H1 (cell line): ENCODE measurements at places on chromosomes 11 and 22.

DNA sequence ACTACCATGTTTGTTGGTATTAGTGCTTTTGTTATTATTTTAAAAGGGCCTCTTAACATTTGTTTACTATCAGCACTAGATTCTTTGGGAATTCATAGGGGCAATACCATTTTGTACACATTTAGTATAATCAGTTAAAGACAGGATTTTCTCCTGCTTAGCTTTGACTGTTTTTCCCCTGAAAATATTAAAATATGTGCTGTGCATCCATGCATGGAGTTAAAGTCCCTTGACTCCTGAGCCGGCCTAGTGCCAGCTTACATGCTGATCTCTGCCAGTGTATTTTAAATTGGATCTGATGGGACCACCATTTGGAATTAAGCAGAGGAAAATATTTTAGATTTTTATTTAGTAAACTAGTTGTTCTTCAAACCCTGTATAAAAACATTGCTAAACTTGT lies 161.4 kb downstream of the METTL15 start:
- H3K27ac ChIP-seq, result no peak overlapping the region
- no peak overlapping the region for H3K4me3 ChIP-seq
- DNase-seq, result no peak
- no peaks in the 10 kb centered on the region for H3K27me3 ChIP-seq

DNA sequence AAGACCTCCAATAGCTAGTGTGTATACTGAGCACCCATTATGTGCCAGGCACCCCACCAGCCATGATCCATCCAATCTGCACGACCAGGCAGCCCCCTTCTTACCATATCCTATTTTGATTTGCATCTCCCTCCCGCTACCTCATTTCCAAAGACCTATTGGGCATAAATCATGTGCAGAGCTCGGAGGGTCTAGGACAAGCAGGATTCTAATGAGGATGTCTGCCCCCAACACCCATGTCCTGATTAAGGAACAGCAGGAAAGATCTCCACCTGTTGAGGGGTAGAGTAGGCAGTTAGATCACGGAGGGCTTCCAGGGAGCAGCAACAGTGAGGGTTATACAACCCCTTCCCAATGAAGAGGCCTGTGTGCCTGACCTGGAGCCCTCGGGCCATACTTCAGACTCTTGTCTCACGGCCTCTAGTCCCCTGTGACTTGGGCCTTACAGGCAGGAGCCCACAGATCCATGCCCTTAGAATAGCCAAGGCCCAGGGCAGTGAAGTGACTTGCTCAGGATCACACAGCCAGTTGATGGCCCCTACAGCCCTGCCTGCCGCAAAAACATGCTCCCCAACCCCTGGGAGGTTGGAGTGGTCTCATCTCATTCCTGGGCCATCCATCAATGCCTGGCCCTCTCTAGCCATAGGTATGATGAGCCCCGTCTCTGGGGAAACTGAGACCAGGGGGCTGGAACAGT lies 3.5 kb downstream of the RAB3IL1 start:
- no peaks in the 10 kb centered on the region for H3K36me3 ChIP-seq
- H3K4me1 ChIP-seq, result peaks cover 8% of the 10 kb centered on the region
- no peak overlapping the region for H3K27ac ChIP-seq
- no peak overlapping the region for H3K4me3 ChIP-seq
- peak; percentile 40 for DNase-seq

- no peak overlapping the region for H3K27ac ChIP-seq
- H3K27me3 ChIP-seq, result no peaks in the 10 kb centered on the region
- no peak overlapping the region for H3K4me3 ChIP-seq
- H3K4me1 ChIP-seq, result no peaks in the 10 kb centered on the region
- DNase-seq, result no peak
These were observed 30.7 kb downstream of the NADSYN1 start for GRCh38 chr11:71483692-71484091.

- DNase-seq, result no peak
- H3K4me3 ChIP-seq, result no peak overlapping the region
- H3K4me1 ChIP-seq, result peaks cover 6% of the 10 kb centered on the region
- no peaks in the 10 kb centered on the region for H3K36me3 ChIP-seq
- H3K27me3 ChIP-seq, result no peaks in the 10 kb centered on the region
These were observed 373.3 kb upstream of the CCDC90B start for GRCh38 chr11:83659466-83659865.

GRCh38 chr22:34855471-34855870 lies 210.5 kb upstream of the ISX start:
- no peaks in the 10 kb centered on the region for H3K4me1 ChIP-seq
- H3K4me3 ChIP-seq, result no peak overlapping the region
- H3K36me3 ChIP-seq, result no peaks in the 10 kb centered on the region
- H3K27me3 ChIP-seq, result no peaks in the 10 kb centered on the region
- no peak for DNase-seq
- H3K27ac ChIP-seq, result no peak overlapping the region

- no peaks in the 10 kb centered on the region for H3K4me1 ChIP-seq
- no peak overlapping the region for H3K4me3 ChIP-seq
- no peak overlapping the region for H3K27ac ChIP-seq
- no peaks in the 10 kb centered on the region for H3K27me3 ChIP-seq
These were observed 118.7 kb downstream of the BBOX1 start for GRCh38 chr11:27159335-27159679.

DNA sequence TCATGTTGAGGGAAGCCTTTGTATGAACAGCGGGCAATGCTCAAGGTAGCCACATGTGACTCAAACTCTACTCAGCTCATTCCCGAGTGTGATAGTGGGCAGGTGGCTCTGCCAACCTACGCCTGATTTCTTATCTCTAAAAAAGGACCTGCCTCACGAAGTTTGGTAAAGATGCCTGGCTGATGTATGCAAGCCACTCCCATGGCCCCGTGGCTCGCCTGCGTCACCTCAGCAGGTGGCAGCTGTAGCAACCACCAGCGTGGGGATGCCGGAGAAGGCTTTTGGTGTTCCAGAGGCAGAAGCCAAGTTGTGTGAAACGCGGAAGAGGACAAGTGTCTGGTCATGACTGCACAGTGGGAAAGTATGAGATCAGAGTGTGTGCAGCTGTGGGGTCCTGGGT lies 5.4 kb downstream of the FADS2 start:
- peaks cover 28% of the 10 kb centered on the region for H3K4me1 ChIP-seq
- no peak overlapping the region for H3K4me3 ChIP-seq
- DNase-seq, result no peak
- 0 out of 2 replicates have a peak overlapping the region, but pooled peaks have one; percentile 73 for H3K27ac ChIP-seq
- H3K27me3 ChIP-seq, result no peaks in the 10 kb centered on the region

DNA sequence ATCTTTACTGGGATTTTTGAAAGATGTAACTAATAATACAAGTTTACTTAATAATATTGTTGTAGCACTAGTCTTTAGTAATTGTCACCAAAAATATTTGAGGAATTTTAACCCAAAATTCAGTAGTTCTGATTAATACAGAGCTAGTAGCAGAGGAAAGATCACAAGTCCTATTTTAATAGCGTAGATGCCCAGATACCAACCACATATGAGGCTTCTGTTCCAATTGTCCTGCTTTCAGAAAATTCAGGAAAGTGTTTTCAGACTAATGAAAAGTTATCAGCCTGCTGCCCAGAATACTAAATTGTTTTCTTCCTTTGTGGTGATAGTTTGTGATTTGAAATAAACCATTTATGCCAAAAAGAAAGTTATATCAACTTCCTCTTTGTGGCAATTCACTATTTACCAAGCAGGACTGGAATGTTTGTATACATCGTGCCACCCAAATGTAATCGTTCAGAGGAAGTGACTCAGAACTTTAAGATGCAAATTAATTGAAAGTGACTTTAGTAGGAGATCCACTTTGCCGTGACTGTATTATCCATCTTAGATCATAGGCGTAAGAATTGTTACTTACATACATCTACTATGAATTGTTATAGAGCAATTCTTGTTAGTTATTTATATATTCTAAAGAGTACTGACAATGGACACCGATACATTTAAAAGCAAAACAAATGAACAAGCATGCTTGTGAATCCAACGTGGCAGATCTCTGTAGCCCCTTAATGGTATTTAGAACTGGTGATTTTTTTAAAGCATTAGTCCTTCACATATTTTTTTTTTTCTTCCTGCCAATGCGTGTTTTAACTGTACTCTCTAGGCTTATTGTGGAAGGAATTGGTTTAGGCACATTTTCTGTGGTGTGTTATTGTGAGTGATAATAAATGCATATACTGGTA lies 231.0 kb downstream of the DDX10 start:
- H3K27ac ChIP-seq, result no peak overlapping the region
- no peaks in the 10 kb centered on the region for H3K27me3 ChIP-seq
- H3K4me3 ChIP-seq, result no peak overlapping the region
- H3K36me3 ChIP-seq, result no peaks in the 10 kb centered on the region
- peaks cover under 1% of the 10 kb centered on the region for H3K4me1 ChIP-seq

- H3K27me3 ChIP-seq, result no peaks in the 10 kb centered on the region
These were observed 63.3 kb downstream of the TRIM44 start for GRCh38 chr11:35725885-35726284.
